Stimulated activated CD8-positive, alpha-beta memory T cell treated with anti-CD3 and anti-CD28 coated beads, Interleukin-7, amount 100 ng/mL, for 24 hours (primary cell): ENCODE measurements at places on chromosomes 11 and 22.

GRCh38 chr22:50141462-50141861 lies 29.1 kb upstream of the PANX2 start:
- no peak for DNase-seq

- DNase-seq: no peak
These were observed 19.7 kb downstream of the RAB30 start for GRCh38 chr11:83051760-83052671.

- no peak for DNase-seq
These were observed 6.9 kb downstream of the FEZ1 start for GRCh38 chr11:125489166-125489565.

DNA sequence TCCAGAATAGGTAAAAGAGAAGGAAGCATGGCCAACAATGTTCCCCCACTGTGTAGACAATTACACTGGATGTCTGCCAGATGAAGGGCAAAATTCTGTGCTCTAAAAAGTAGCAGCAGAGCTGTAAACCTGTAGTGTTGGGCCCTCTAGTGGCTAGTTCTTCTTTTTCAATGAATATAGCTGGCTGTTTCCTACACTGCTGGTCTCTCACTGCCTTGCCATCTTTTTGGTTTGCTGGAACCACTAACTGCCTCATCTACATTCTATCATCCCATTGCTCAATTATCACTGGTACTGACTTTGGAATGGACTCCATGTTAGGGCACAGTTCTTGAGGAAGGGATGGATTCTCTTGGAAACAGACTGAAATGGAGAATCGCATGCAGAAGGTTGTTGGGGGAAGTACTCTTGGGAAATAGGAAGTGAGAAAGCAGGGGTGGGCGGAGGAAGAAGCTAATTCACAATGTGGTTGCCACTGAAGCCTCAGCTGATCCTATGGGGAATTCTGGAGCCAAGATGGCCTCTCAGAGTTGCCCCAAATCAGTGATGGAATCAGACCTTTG lies 17.9 kb downstream of the KCNE3 start:
- DNase-seq: no peak

DNA sequence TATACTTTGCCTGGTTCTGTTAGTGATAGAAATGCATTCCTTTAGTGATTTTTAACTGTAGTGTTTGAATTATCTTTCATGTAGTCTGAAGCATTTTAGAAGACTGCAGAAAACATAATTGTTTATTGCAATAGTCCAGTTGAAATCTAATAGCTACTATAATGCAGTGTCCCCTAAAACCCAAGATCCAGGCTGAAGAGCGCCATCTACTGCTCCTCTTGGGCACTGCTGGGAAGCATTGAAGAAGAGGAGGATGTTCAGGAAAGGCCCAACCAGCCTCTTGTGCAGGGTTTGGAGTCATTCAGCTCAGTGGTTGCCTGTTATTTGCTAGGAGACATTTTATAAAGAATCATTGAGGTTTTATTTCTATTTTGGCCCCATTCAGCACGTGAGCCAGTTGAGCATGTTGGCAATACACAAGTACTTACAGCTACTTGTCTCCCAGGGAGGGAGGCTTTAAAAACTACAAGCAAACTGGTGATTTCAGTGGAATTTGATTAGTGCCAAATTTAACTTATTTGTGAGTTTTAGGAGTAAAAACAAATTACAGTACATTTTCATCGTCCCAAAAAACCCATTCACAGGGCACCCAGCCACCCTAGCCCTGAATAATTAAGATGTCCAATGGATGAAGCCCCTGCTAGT lies 74.9 kb upstream of the HORMAD2 start:
- DNase-seq: peak; percentile 21

DNA sequence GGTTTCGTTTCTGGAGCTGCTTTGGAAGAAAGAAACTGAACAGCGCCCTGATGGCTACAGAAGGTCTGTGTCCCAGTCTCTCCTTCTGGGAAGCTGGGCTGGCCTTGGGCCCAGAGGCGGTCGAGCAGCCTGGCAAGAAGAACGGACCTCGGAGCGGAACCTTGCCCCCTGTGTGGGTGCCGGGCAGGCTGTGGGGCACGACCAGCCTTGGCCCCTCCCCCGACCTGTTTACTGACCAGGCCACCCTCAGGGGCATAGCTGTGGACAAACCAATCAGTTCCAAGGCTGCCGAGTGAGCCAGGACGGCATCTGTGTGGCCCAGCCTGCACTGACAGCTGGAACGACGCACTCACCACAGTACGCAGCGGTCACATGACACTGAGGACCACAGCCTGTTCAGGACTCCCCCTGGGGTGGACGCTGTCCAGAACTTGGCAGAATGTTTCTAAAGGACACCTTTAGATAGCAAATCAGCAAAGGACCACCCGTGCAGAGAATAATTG lies 7.2 kb downstream of the PIM3 start:
- DNase-seq: no peak

- no peak for DNase-seq
These were observed at the start of gene MICALL1 for GRCh38 chr22:37905534-37906363. Gene MICALL1 (plus strand): TSS chr22:37906297. CDS start chr22:37906423, 126 bp downstream.

DNA sequence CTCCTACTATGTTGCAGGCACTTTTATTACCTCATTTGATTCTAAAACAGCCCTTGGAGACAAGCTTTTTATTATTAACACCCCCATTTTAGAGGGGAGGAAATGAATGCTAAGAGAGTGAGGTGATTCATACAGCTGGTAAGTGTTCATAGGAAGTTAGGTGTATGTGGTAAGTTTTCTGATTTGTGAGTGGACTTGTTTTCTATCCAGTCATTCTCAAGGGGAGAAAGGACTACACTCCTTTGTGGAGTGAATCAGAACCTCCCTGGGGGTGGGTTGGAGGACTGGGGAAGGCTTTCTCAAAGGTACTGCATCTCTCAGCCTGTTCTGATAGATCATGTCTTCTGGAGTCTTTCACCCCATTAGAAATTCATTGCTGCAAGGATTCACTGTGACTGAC lies 23.5 kb downstream of the PKNOX2 start:
- no peak for DNase-seq

DNA sequence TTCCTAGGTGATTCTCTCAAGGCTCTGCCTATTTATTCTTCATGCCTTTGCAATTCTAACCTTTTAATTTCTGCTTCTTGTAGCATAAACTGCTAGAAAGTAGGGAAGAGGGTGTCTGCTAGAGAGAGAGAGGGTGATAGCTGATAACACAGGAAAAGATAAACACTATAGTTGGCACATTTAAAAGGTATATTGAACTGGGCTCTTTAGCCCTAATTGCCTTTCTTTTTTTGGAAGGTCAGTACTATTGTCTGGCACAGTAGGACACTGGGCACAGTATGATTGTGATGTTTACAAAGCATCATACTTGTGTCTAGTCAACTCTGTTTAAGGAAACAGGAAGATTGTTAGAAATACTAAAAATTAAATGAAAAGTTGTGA lies 33.3 kb downstream of the TEAD1 start:
- DNase-seq: no peak

DNA sequence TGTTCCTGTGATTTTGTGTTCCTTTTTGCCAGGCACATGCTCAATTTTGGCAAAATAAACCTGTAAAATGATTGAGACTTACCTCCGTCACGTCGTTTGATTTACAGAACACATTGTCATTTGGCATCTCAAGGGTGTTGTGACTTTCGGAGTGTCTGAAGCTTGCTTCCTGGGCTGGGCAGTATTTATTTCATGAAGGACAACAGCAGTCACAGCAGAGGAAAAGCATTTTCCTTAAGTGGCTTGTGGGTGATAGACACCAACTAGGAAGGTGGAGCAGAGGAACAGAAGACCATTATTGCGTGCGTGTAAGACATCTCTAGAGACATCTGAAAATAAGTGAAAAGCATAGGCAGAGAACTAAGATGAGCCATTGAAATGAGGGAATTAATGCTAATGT lies 80.2 kb downstream of the SLC36A4 start:
- DNase-seq: no peak

- no peak for DNase-seq
These were observed 271.4 kb upstream of the C11orf87 start for GRCh38 chr11:109150581-109150980.

GRCh38 chr11:19558189-19558986 lies 154.2 kb upstream of the NAV2 start:
- no peak for DNase-seq

DNA sequence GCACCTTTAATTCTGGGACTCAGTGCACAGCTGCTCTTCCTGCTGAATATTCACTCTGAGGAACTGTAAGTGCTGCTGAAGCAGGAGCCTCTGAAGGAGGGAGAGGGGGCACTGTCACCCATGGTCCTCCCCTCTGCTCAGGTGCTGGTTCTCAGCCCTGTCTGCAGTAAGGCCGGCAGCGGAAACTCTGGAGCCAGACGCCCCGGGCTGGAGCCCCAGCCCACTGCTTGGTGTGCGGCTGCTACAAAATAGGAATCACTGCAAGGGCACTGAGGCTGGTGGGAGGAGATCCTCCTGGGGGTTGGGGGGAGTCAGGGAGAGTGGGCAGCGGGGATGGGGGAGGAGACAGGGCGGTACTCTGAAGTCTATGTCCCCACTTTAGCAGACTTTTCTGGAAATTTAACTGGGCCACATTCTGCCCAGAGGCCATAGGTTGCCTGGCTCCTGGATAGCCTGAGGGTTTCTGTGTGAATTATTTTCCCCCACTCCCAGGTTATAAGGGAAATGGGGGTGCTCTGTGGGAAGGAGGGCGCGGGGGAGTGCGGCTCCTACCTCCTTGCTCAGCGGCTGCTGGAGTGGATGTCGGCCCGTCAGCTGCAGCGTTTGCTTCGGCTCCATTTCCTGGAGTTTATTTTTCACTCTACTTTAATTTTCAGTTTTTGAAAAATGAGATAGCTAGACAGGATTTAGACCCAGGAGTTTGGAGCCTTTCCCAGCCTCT lies 33.6 kb downstream of the TBC1D22A start:
- no peak for DNase-seq

DNA sequence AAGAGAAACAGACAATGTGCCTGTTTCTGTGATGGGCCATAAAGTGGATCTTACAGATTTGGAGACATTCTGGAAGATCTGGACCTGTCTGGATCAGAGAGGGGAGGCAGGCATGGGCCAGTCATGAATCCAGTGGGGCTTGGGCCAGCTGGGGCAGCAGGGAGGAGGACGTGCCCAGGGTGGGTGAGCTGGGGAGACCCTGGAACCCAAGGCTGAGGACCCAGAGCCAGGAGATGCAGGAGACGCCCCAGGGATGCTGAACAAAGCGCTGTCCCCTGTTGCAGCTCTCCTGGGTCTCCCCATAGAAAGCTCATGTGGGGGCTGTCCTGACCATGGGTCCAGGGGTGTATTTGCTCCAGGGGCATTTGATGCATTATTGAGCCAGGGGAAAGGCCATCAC lies 1.5 kb upstream of the APOBEC3A start:
- no peak for DNase-seq

DNA sequence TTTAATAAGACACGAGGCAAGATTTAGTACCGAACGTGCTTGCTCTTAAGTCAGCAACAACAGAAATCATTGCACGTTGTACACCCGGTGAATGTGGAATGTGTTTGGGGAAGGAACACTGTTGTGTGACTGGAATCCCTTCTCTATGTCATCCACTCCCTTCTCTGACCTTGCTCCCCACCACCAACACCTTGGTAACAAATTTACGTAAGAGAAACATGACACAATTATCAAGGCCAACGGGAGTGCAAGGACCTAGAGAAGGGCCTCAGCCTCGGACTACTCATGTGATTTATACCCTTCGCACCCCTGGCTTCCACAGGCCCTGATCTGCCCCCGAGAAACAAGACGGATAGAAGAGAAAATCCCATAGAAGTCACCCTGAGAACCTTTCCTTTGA lies 236.2 kb downstream of the LARGE1 start:
- DNase-seq: no peak

- no peak for DNase-seq
These were observed 16.5 kb downstream of the NUP50 start for GRCh38 chr22:45180146-45180679.

DNA sequence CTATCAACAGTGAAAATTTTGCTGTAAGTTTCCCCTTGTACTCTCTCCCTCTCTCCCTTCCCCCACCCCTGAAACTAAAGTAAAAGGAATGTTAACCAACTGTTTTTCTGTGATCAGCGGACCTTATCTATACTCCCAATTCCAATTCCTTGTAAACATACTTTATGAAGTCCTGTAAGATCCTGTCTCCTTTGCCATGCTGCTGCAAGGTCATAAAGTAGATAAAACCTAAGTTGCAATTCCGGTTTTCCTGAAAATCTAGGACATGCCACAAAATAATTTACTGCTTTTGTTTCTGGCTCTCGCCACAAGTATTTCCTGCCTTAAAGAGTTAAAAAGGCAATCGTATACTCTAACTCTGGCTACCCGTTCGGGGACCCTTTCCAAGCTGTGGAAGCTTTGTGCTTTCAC lies 1469.0 kb downstream of the LRRC4C start:
- DNase-seq: no peak

GRCh38 chr22:17920145-17920605 lies 104.2 kb downstream of the MICAL3 start:
- DNase-seq: no peak

- DNase-seq: no peak
These were observed 9.3 kb downstream of the SLC25A1 start for GRCh38 chr22:19169002-19169946.

DNA sequence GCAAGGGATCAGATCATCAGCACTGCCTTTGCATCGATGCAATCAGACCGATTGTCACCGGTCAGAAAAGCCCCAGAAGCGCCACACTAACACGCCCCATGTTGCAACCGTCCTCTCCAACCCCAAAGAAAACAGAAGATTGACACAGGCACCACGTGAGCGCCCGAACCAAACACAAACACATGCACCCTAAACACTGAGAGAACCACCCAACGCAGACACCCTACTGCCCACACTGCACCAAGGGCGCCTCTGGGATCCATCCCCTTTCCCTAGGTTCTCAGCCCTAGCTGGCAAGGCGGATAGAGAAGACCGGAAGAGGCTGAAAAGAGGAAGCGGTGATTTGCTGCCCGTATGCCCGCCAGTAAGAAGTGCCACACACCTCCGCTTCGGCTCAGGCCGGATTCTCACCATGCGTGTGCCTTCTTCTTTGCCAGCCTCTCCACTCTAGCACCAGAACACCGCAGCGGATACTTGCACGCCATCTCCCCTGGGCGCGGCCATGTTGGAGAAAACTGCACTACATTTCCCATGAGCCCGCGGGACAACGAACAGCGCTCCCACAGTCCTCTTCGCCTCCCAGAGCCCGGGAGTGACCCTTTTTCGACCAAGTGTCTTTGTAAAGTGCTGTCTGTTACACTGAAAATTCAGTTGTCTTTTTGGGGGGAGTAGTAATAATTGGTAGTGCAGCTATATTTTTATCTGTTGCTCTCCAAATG lies at the start of gene ALKBH8:
TSS of gene ALKBH8 (minus strand) at position 517 of the 719 bp plus-strand sequence. CDS start 4,842 bp downstream, outside the sequence.
- DNase-seq: peak; percentile 41
